ENCODE measurements at places on chromosomes 4 and X.

- DNase-seq: no peak
Observed at GRCh38 chrX:40474205-40474626, 106.6 kb upstream of the ATP6AP2 start.

- DNase-seq: no peak
Observed at GRCh38 chr4:134632056-134632455, 430.5 kb upstream of the PABPC4L start.

DNA sequence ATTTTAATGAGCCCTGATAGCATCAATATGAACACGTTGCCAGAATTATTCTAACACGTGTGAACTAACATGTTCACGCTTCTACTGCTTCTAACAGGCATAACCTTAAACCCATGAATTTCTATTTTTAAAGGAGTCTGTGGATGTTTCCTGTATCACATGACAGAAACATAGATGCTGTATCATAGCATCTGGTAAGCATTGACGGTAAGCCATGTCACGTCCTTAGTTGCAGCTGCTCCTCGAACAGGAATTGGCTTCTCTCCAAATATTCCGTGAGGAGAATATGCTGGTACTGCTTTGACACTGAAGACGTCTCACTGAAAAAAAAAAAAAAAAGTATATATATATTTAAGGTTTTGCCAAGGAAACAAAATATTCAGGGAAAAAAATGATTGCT, 105.1 kb upstream of the MXRA5 start:
- DNase-seq: no peak

- DNase-seq: no peak
Observed at GRCh38 chr4:157270552-157270951, 50.0 kb downstream of the GRIA2 start.

GRCh38 chr4:41569961-41570360, 32.0 kb downstream of the LIMCH1 start:
- no peak for DNase-seq

GRCh38 chrX:10233696-10234095, 76.9 kb downstream of the CLCN4 start:
- DNase-seq: no peak

GRCh38 chr4:77613267-77613666, 7.6 kb downstream of the CXCL13 start:
- no peak for DNase-seq

GRCh38 chrX:141642979-141643378, 53.5 kb downstream of the SPANXA2 start:
- no peak for DNase-seq

DNA sequence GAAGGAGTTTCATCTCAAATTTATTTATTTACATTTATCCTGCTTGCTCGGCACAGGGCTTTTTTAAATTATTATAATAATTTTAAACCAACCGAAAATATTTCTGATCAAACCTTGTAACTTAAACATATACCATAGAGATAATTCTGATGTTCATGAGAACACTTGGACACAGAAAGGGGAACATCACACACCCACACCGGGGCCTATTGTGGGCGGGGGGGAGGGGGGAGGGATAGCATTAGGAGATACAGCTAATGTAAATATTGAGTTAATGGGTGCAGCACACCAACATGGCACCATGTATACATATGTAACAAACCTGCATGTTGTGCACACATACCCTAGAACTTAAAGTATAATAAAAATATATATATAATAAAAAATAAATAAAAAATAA, 2.9 kb downstream of the ANXA5 start:
- DNase-seq: no peak

GRCh38 chrX:48927123-48927522, 8.3 kb upstream of the PIM2 start:
- DNase-seq: no peak

DNA sequence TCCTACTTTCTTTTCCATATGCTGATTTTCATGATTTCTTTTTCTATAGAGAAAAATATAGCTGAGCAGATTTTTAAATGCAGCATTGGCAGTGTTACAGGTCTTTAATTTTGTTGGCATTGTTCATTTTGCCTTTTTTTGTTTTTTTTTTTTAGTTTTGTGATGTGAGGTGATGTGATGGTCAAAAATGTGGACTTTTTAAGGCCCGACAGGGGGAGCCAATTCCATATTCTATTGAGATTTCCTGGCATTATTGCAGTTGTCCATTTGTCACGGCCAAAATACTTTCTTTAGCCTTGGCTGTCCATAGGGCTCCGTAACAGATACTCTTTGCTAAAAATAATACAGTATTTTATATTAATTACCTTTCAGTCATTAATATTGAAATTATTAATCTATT, 47.8 kb downstream of the SLIT2 start:
- DNase-seq: no peak

- DNase-seq: no peak
Observed at GRCh38 chr4:111641813-111642579, 503.3 kb upstream of the FAM241A start.

GRCh38 chrX:39002466-39002865, 201.2 kb downstream of the MID1IP1 start:
- DNase-seq: no peak

GRCh38 chr4:113834298-113834697, 72.8 kb upstream of the CAMK2D start:
- DNase-seq: no peak

DNA sequence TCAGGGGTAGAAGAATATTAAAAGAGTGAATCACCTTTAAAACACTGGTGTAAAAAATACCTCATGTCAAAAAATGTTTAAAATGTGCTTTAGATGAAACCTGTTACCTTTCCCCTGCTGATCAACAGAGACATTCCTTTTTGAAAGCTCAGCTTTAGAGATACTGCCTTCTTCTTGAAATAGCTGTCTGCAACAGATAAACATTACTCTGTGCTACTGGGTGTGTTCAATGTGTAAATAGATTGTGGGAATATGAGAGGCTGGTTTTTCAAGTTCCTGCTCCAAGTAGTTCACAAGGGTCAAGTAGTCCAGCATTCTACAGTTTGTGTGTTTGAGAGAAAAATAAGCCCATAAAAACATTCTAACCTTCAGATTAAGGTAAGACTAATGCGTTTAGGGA, at the start of gene SYTL5:
Gene SYTL5, plus strand, starts transcription at position 263 of the 400 bp plus-strand sequence. CDS start 27,337 bp downstream, outside the sequence.
- no peak for DNase-seq

DNA sequence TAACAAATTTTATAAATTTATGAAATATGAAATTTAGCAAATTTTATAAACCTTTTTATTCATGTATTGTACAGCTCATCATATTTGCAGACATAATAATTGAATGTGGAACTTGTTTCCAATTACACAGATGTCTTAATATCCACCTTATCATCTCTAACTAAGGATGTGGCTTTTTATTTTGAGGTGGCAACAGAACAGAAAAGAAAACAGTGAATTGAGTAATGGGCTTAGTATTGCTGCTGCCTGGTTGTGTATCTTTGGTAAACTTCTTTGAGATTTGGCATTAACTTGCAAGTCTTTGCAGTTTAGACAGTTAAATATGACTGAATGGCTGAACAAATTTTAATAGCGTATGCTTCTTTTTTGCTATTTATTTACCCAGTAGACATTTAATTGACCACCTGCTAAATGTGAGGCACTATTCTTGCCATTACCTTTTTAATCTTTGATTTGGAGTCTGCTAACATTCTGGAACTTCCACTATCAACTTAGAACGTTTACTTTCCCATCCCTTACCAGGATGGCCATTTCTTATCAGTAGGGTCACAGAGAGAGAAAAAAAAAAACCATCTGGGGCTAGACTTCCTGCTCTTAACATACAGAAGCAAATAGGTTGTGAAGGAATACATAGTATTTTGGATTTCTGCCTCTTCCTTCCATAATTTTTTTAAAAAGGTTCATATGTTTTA, 44.8 kb downstream of the CLCN3 start:
- DNase-seq: no peak

DNA sequence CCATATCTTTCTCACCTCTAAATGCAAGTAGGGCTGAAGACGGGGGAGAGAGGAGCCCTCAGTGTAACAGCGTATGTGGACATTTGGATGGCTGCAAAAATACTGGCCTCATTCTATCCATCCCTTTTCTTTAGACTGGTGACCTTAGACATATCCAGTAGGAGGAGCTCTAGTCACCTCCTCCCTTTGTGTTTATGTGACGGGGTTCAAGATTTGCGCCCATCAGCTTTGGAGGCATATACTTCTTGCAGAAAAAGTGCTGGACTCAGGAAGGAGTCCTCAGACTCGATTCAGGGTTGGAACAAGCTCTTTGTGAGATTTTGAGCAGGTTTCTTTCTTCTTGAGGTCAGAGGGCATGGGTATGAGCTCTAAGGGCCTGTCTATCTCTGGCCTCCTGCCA, 86.2 kb downstream of the MAMLD1 start:
- DNase-seq: no peak

- DNase-seq: no peak
Observed at GRCh38 chrX:154353172-154353843, 21.1 kb downstream of the FLNA start.

DNA sequence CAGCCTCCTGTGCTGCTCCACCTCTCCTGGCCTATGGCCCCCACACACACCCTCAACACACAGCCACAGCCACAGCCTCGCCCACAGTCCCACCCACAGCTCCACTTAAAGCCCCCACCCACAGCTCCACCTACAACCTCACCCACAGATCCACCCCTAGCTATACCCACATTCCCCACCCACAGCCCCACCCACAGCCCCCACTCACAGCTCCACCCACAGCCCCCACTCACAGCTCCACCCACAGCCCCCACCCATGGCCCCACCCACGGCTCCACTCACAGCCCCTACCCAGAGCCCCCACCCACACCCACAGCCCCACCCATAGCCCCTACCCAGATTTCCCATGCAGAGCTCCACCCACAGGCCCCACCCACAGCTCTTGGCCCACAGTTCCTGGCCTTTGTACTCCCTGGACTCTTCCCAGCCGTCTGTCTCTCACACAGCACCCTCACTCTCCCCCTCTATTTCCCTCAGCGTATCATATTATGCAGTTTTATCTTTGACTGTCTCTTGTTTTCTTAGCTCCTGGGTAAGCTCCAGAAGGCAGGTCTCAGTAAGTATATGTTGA, 322.5 kb downstream of the EVC2 start:
- no peak for DNase-seq

DNA sequence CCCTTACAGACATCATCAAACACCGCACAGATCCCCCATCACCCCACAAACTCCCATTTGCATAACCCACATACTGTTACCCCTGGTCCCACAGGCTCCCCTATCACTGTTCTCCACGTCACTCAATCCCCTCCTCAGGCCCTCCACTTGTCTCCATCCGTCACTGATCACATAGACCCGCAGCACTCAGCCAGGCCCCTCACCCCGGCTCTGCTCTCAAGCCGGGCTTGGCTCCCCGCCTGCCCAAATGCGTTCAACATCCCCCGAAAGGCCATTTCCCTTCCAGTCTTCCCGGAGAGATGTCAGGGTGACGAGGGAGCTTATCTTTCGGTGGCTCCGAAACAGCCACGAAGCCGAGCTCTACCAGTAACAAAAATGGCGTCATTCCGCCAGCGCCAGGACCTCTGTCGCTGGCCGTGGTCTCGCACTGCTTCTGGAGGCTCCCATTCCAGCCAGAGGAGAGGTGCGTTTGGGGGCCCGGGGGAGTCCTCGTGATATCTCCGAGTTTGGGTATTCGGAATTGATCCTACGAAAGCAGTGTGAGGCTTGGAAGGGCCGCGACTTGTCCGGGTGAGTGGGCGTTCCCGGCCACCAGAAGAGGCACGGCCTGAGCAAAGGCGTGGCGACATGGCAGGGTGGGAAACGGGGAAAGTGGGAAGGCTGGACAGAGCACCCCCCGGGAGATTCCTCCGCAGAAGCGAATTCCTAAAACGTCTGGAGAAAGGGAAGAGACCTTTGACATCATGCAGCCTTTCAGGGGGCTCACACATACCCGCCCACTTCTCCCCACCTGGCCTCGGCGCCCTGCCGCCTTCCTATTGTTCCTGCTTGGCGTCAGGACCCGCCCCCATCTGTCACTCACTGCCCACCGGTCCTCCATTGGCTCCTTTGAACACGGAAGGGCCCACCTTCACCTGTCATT, at the start of gene ZNF630:
Gene ZNF630, minus strand, starts transcription at position 577 of the 922 bp plus-strand sequence. CDS start 4,754 bp downstream, outside the sequence.
- DNase-seq: peak; percentile 72

- no peak for DNase-seq
Observed at GRCh38 chr4:45408996-45409395, 682.6 kb upstream of the GNPDA2 start.

- DNase-seq: no peak
Observed at GRCh38 chrX:86148594-86148993, 343 bp downstream of the DACH2 start.

- DNase-seq: no peak
Observed at GRCh38 chr4:146098397-146098796, 77.1 kb upstream of the LSM6 start.

GRCh38 chrX:8192276-8192675, 21.2 kb upstream of the VCX2 start:
- no peak for DNase-seq

DNA sequence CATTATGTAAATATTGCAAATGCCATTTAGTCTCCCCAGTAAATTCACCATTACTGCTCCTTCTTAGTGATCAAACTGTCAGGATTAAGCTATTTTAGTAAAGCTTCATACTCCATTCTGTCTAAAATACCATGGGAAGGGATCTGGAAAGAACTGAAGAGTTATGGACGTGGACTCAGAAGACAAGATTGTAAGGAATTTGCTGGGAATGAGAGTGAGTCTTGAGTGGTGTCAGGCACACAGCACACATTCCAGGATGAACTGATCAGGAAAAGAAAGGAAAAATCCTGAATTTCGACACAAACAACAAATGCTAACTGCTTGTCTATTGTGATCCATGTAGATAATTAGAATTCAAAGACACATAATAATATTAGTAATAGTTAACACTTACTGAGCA, 311.0 kb downstream of the CENPC start:
- no peak for DNase-seq

GRCh38 chrX:2360731-2361130, 140.0 kb downstream of the DHRSX start:
- no peak for DNase-seq

DNA sequence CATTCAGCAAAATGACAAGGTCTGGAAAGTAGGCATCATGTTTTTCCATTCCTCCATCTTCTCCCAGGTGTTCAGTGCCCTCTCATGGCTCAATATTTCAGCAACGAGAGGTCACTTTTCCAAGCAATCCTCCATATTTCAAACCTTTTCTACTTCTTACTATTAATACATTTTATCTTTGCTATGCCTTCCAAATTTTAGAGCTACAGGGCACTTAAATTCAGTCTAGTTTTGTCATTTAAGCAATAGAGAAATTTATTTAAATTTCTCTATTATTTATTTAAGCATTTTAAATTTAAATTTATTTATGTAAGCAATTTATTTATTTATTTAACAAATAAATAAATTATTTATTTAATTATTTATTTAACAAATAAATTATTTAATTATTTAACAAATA, 305.1 kb upstream of the ANXA10 start:
- no peak for DNase-seq
